Stimulated activated CD8-positive, alpha-beta memory T cell treated with anti-CD3 and anti-CD28 coated beads, Interleukin-4, amount 100 ng/mL, for 4 hours (primary cell): ENCODE measurements at places on chromosomes 1 and 21.

DNA sequence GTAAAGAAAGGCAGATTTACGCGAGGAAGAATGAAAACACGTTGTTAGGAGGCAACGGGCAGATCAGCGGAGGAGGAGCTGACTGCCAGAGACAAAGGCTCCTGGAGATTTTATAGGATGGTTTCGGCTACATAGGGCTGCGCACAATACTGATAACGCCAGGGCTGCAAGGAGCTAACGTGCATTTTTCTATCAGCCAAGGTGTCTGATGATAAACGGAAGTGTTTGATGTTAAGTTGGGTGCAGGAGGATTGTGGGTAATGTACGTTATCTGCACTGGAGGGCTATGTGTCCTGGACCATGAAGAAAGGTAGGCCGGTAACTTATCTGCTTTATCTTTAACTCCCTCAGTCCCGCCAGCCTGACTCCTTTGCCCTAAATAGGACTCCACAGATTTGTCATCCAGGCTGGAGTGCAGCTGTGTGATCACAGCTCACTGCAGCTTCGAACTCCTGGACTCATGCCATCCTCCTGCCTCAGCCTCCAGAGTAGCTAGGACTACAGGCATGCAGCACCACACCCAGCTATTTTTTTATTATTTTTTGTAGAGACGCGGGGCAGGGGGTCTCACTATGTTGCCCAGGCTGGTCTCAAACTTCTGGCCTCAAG lies 29.6 kb downstream of the SETD4 start:
- no peak for DNase-seq

- DNase-seq, result no peak
Measured at GRCh38 chr1:8395433-8395866, 77.5 kb downstream of the SLC45A1 start.

GRCh38 chr1:11273595-11274234 lies 717 bp downstream of the UBIAD1 start:
- peak; percentile 2 for DNase-seq

DNA sequence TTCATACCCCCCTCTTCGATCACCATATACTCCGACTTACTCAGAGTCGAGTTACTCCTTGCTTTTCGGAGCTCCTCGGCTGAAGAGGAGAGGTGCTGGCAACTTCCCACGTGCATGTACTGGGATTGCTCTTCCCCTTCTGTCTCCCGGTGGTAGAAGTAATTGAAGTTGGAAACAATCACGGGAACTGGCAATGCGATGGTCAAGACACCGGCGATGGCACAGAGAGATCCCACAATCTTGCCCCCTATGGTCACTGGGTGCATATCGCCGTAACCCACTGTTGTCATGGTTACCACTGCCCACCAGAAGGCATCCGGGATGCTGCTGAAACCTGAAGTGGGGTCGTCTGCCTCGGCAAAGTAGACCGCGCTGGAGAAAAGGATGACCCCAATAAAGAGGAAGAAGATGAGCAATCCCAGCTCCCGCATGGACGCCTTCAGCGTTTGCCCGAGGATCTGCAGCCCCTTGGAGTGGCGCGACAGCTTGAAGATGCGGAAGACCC lies 1.5 kb downstream of the KCNA3 start:
- DNase-seq, result no peak

- no peak for DNase-seq
Measured at GRCh38 chr1:36164361-36164760, 8.4 kb downstream of the MAP7D1 start.

DNA sequence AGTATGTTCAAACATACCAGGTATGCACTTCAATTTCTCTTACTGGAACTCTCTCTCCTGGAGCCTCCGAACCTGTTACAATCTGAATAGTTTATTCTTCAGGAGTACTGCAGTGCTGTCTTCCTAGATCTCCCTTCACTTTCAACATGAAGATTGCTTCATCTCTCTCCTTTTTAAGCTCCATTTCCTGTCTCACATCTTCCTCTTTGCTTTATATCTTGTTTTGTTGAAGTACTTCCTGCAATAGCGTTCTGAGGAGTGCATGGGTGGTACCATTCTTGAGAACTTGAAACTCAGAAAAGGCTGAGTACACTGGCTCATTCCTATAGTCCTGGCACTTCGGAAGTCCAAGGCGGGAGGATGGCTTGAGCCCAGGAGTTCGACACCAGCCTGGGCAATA lies 15.7 kb upstream of the C1orf146 start:
- DNase-seq, result no peak

GRCh38 chr1:68976916-68977610 lies 480.2 kb upstream of the DEPDC1 start:
- no peak for DNase-seq

DNA sequence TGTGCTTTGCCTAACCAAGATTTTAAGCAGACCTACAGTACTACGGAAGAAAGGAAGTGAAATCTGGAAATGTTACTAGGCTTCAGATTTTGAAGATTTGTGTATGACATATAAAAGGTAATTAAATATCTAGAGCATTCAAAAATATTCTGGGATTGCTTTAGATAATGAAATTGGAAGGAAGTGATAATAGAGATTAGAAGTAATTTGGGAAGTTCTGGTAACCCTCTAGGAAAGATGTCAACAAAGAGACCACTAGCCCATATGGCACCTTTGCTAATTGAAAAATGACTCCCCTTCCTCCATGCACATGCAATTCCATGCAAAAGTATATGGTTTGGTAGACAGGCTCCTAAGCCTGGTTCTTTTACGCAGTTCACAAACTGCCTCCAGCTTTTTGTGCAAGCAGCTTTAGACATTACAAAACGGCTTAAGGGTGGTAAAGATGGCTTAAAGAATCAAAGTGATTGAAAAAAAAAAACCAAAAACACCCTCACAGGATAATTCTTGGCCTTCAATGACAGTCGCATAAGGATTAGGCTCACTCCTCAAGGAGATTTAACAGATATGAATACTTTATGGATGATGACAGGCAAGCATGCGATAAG lies 81.8 kb downstream of the LRRC7 start:
- no peak for DNase-seq

DNA sequence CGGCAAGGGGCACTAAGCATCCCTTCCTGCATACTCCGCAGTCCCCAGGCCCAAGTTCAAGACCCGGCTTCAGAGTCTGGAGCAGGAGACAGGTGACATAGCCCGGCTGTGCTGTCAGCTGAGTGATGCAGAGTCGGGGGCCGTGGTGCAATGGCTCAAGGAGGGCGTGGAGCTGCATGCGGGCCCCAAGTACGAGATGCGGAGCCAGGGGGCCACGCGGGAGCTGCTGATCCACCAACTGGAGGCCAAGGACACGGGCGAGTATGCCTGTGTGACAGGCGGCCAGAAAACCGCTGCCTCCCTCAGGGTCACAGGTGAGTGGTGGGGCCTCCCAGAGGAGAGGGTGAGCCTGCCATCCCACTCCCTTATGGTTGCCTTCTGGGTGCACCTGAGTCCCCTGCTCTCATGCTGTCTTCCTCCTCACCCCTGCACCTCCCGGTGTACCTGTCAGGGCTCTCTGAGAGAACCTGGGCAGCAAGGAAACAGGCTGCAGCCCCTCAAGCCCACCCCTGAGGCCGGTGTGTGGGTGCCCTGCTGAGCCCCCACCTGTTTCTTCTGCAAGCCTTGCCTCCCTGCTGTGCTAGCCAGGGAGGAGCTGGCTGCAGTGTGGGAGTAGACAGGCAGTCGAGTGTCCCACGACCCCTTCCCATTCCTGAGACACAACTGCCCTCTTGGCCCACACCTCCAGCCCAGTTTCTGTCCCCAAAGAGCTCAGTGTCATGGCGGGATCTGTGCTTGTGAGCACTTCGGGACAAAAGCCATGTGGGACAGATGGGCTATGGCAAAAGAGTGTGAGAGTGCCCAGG lies 99.2 kb downstream of the TRIM11 start:
- no peak for DNase-seq

GRCh38 chr21:35070436-35070835 lies 21.3 kb upstream of the RUNX1 start:
- DNase-seq, result no peak

GRCh38 chr1:114715952-114716303 lies 643 bp downstream of the NRAS start:
- DNase-seq, result no peak

DNA sequence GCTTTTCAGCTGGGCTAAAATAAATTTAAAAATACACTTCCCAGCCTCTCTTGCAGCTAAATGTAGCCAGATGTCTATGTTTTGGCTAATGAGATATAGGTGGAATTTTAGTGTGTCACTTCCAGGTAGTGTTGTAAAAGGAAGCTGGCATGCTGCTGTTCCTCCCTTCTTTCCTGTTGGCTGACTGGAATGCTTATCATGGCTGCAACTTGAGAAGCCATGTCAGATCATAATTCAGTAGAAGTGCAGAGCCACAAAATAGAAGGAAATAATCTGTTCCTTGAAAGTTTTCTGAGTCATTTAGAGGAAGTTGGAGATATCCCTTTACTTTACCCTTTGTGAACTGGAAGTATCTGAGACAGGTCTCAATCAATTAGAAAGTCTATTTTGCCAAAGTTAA lies 10.9 kb upstream of the RBM15 start:
- DNase-seq, result no peak

DNA sequence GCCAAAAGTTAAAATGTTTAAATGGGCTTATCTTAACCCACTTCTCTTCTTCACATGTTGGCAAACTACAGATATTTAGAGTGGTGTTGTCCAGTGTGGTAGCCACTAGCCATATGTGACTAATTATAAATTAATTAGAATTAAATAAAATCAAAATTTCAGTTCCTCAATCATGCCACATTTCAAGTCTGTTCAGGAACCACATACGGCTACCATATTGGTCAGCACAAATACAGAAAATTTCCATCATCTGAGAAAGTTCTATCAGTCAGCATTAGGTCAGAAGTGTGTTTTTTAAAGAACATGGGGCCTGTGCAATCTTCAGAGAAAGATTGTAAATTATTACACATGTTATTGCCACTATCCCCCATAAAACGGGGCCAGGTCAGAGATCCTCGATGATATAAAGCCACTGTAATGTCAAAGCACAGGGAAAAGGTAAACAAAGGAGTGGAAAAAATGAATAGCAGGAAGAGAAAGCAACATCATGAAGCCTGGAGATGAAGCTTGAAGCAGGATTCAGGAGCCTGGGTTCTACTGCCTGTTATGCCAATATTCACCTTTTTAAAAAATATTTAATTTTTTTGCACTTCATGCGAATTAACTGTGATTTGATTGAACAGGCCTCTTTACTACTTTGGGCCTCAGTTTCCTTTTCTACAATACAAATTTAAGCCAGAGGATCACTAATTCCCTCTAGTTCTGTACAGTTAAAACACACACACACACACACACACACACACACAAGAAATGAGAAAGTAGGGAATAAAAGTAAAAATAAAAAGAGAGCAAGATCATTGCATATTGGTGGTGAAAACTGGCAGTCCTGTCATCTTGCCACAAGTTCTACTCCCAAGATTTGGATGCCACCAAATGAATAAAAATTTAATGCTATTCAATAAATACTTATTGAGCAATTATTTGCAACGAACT lies 2.3 kb downstream of the RSBN1 start:
- DNase-seq, result no peak

- no peak for DNase-seq
Measured at GRCh38 chr1:107439567-107439966, 298.7 kb downstream of the NTNG1 start.

DNA sequence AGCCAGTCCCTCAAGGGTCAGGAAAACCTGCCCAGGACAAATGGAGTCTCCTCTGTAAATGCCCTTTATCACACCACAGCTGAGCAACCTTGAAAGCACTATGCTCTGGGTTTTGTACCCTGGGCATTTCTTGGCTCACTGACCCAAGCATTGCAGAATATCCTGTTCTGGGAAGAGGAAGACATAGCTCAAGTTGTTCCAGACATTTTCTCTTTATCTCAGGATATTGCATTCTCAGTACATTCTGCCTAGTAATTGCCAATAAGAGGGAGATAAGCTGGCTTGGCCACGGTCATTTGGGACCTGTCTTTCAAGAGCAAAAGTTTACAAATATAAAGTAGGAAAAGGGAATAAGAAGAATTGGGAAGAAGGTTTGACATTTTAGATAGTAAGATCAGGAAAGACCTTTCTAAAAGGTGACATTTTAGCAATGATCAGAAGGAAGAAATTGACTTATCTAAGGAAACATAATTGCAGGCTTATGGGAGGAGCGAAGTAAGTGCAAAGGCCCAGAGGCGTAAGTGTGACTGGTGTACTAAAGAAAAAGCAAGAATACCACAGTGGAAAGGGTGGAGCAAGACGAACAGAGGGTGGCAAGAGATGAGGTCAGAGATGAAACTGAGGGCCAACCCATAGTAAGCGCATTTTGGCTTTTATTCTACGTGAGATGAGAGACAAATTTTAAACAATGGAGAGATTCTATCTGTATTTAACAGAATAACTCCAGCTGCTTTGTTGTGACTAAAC lies 394.0 kb upstream of the CXADR start:
- no peak for DNase-seq

DNA sequence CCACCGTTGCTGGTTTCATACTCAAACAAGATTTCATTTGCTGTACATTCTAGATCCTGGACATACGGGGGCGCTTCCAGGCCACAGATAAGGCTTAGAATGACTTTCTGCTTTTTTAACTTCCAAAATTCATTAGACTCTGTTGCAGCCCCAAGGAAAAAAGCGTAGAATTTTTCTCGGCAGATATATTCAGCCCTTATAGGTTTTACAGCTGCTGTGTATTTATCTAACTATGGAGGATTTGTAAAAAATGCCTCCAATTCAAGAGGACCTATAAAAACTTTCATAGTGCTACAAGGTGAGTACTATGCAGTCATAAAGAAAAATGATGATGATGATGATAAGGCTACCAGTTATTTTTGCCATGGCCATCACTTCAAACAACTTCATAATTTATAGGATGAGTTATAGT lies 51.6 kb downstream of the SLC30A10 start:
- no peak for DNase-seq

DNA sequence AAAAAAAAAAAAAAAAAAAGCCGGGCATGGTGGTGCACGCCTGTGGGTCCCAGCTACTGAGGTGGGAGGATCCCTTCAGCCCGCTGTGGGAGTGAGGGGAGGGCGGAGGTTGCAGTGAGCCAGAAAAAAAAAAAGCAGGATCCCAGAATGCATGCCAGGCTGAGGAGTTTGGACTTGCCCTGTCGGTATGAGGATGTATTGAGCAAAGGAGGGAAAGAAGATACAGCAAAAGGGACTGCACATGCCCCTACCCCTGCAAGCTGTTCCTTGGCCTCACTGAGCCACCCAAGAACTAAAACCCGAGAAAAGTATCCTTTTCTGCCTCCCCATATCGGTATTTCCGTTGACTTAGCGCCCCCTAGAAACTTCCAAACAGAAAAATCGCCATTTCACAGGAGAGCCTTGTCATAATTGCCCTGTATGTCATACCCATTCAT lies 1.3 kb upstream of the GPATCH4 start:
- no peak for DNase-seq

DNA sequence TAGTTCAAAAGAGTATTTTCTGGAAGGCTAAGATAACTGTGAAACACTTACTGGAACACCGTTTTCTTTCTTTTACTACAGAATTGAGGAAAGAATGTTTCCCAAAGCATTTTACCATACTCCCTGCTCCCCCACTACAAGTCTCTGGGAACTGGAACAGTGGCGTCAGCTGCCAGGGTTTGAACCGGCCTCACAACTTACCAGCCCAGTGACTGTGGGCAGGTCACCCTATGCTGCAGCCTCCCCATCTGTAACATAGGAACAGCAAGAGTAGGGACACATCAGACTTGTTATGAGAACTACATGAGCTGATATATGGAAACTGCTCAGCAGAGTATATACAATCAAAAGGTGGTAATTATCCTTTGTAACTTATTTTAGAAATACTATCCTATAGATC lies 91.5 kb downstream of the PTPN14 start:
- DNase-seq, result no peak

- DNase-seq, result no peak
Measured at GRCh38 chr1:118154220-118154619, 30.8 kb downstream of the SPAG17 start.
